ENCODE measurements at places on chromosomes 3 and 15.

DNA sequence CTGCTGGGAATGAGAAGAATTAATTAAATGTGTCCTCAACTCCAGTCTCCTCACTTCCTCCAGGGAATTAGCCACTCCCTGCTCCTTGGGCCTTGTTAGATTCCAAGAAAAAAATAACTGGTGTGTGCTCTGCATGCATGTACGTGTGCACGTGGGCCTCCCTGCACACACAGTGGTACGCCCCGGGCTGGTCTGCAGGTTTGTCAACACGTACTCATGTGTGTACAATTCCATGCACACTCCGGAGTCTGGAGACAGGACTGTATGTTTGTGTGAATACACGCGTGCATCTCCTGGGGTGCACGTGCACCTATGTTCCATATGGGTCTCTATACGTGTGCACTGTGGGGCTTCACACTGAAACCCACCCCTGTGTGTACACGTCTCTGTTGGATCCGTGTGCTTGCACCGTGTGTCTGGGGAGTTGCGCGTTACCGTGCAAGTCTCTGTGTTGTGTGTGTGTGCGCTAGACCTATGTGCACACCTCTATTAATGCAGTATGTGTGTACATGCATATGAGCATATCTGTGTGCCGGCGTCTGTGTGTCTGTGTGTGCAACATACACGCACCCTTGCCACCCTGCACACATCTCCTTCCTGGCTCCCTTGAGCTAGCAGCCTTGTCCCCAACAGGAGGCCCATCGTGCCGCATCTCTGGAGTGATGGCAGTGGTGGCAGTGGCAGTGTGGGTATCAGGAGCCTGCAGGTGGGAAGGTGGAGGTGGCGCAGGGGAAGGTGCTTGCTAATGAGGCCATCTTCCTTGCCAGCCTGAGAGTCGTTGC lies 210.1 kb downstream of the TBC1D2B start:
- no peak for DNase-seq

DNA sequence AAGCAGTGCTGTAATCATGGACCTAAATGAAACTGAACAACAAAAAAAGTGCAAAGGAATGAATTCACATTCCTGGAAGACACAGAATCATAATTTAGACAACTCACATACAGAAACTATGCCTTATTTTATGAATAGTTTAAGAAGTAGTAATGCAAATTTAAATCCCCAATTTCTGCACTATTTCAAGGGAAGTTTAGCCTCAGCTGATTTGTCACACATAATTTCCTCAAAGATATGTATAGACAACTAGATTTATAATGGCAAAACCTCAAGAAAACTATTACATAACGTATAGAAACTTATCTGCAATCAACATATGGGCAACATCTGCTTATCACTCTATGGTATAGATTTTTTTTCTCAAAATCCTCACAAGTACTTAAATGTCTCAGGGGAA lies 7.8 kb upstream of the PTX3 start:
- no peak for DNase-seq

GRCh38 chr3:195441476-195441991 lies 1.3 kb downstream of the ACAP2 start:
- peak; percentile 35 for DNase-seq

DNA sequence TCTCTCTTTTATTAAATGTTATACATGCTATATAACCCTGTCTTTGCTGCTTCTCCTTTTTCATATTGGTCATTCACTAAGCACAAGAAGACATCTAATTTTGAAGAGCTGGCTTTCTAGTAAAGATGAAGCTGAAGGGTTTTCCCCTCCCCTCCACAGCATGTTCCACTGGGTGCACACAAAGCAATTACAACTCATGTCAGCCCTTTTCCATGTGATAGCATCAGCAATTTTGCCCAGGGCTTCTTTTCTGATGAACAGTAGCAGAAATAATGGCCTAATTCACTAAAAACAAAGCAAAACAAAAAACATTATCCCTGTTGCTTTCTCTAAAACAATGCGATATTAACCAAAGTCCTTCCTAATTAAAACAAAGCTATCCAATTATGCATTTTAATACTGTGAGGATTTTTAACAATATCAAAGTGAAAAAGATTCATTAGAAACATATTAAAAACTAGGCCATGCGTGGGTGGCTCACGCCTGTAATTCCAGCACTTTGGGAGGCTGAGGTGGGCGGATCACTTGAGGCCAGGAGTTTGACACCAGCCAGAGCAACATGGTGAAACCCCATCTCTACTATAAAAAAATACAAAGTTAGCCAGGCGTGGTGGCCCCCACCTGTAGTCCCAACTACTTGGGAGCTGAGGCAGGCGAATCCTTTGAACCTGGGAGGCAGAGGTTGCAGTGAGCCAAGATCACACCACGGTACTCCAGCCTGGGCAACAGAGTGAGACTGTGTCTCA lies 12.2 kb upstream of the PIK3R4 start:
- DNase-seq = no peak

DNA sequence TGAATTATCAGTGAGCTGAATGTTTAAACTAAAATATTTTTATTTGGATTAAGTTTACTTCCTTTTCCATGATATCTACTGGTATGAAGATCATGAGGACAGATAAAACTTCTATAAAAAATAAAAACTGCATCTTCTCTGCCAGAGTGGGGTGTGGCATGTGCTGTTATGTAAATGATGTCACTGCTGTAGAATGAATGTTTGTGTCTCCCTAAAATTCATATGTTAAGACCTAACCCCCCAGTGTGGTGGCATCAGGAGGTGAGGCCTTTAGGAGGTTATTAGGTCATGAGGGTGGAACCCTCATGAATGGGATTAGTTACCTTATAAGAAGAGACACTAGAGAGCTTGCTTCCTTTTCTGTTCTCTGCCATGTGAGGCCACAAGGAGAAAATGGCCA lies 178.7 kb upstream of the DPH6 start:
- no peak for DNase-seq

- DNase-seq = no peak
Measured at GRCh38 chr3:42684632-42685362, 540 bp upstream of the KLHL40 start.

- no peak for DNase-seq
Measured at GRCh38 chr3:172002512-172003078, 36.8 kb upstream of the FNDC3B start.

DNA sequence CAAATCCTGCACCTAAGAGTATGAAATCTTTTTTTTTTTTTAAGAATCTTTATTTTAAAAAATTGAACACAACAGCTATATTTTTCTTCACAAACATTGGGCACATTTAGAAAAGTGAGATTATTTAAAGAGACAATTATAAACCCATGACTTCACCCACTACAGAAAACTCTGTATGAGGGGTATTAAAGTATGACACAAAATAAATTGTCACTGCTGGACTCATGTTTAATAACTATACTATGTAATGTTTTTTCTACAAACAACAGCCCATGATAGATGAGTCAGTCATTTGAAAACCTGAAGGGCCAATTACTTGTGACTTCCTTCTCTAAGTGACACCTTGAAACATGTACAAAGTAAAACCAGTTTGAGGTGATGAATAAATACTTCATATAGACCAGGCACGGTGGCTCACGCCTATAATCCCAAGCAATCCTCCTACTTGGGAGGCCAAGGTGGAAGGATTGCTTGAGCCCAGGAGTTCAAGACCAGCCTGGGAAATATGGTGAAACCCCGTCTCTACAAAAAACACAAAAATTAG lies 36.0 kb downstream of the AQR start:
- no peak for DNase-seq

DNA sequence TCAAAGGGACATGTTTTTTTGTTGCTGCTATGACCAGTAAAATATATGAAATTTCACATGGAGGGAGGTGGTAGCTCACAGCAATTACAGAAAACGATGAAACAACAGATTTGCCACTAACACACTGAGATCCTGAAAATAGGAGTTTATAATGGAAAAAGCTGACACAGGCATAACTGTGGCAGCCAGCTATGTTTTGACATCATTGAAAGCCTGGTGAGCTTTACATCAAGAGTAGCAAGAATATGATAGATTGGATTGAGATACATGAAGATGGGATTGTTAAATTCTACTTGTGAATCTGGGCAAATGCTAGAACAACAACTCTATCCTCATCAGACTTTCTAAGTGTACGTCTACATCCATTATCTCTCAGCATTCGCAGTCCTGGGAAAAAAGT lies 760.7 kb downstream of the GRM7 start:
- no peak for DNase-seq

GRCh38 chr3:150049317-150049716 lies 78.6 kb upstream of the PFN2 start:
- no peak for DNase-seq

- no peak for DNase-seq
Measured at GRCh38 chr3:52939600-52939999, 42.3 kb upstream of the STIMATE start.

GRCh38 chr3:149971403-149972075 lies 844 bp upstream of the PFN2 start:
- peak; percentile 15 for DNase-seq

DNA sequence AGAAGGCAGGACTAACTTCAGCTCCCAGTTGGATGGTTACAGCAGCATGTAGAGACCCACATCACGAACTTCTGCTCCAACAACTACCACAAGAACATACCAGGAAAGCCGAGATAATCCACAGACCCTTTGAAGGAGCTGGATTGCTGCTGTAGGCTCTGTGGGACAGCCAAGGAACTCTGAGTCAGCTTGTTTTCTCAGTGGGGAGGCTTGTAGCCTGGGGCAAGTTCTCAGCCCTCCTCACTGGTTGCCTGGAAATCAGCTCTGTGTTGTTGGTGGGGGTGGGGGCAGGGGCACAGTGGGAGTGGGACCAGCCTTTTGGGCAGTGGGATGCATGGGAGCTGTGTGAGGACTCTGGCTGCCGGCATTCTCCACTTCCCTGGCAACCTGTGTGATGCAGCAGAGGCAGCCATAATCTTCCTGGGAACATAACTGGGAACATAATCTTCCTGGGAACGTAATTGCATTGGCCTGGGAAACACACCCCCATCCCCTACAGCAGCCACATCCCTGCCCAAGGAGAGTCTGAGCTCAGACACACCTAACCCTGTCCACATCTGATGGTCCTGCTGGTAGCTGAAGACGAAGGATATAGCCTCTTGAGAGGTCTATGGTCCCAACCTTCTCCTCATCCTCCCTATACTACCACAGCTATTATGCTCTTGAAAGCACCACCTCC lies 153.1 kb downstream of the PEAK1 start:
- DNase-seq = no peak

GRCh38 chr15:90259524-90259923 lies 5.9 kb upstream of the NGRN start:
- DNase-seq = no peak

DNA sequence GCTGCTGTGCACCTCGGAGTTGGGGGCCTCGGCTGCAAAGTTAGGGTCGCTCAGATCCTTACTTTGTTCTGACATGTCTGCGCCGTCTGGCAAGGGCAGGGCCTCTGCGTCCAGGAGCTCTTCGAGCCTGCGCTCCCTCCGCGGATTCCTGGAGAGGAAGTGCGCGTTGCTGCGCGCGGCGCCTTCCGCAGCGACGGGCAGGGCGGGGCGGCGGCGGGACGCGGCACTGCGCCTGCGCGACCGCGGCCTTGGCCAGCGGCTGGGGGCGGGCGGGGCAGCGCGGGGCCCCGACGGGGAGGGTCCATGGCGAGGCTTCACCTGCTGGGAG lies at the start of gene NDN:
Gene NDN (minus strand): TSS at position 163 of the 328 bp plus-strand sequence. CDS start 88 bp downstream, at position 75.
- no peak for DNase-seq

DNA sequence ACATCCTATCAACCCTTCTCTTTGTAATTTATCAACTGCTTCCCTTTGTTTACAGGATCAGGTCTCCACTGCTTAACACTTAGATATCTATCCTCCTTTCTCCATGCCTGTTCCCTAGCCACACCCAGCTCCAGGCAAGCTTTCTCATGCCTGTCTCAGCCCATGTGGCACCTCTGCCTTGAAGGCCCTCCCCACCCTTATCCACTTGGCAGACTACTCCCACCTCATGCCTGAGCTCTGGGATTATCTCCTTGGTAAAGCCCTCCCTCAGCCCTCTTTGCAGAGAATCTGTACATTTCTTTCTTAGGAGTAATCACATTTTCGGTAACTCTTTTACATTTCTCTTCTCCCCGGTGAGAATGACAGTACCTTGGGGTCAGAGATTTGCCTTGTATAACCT lies 96.0 kb downstream of the ATP1B3 start:
- DNase-seq = no peak

- DNase-seq = no peak
Measured at GRCh38 chr3:62696011-62696410, 179.2 kb downstream of the CADPS start.

- DNase-seq = no peak
Measured at GRCh38 chr15:75143738-75144334, 57.8 kb upstream of the C15orf39 start.

DNA sequence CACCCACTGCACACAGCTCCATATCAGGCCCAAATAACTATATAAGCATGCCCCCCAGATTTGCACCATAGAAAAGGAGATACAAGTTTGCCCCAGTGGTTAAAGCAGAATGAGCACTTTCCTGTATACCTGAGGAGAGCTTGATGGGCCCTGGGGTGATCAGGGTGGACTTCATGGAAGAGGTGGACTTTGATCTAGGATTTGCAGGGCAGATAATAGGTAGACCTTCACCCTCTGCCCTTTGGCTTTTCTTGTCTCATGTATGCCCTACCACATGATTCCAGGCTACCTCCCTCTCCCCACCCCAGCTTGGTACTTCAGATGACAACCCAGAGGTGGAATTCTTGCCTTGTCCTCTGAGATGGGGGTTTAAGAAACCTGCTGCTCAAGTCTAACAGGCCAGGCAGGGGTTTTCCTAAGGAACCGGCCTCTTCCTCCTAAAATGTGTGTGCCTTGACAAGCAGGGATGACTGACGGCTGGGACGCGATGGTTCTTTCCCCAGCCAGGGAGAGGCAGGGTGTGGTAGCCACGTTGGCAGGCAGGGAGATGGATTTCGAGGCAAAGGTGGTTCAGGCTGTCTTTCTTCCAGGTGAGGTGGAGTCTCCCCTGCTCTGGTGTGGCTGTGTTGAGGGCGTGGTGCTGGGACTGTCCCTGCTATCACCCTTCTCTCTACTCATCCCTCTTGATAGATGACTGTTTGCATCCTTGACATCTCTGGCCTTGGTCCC lies 6.6 kb upstream of the RHCG start:
- DNase-seq = no peak

DNA sequence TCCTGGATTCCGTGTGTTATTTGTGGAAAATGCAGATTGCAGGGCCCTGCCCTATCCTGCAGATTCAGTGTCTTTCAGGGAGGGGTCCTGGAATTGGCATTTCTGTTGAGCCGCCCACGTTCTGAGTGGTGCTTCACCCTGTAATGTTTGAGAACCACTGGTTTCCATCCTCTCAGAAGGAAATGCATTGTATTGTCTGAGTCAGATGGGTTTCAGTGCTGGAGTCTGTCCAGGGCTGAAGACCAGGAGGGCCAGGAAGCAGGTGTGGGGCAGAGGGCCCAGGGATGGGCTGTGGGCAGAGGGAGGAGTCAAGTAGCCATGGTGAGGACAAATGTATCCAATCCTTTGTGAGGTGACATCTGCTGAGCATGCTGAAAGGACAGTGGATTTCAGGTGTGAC lies 123.8 kb downstream of the SV2B start:
- no peak for DNase-seq

DNA sequence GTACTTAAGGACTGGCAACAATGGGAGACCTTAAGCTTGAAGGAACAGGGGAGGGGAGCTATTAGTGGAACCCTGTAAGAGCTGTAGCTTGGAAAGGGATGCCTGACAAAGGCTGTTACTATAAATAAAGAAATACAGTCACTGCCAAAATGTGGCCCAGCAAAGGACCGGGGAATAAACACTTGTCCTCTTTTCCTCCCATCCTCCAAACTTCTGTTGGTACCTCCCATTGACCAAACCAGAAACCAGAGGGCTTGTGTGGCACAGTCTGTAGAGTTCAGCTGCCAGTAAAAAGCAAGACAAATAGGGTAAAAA lies 25.1 kb upstream of the TCF12 start:
- no peak for DNase-seq
